NB4 (cell line): ENCODE measurements at places on chromosomes 2 and 18.
A peak's percentile ranks its signal among the peaks of the same experiment; 100 is the strongest.

- peak; percentile 62 for DNase-seq
Observed at GRCh38 chr18:9612215-9612830, 2.0 kb downstream of the PPP4R1 start.

- no peak for DNase-seq
Observed at GRCh38 chr2:189709501-189710221, 35.2 kb downstream of the ANKAR start.

DNA sequence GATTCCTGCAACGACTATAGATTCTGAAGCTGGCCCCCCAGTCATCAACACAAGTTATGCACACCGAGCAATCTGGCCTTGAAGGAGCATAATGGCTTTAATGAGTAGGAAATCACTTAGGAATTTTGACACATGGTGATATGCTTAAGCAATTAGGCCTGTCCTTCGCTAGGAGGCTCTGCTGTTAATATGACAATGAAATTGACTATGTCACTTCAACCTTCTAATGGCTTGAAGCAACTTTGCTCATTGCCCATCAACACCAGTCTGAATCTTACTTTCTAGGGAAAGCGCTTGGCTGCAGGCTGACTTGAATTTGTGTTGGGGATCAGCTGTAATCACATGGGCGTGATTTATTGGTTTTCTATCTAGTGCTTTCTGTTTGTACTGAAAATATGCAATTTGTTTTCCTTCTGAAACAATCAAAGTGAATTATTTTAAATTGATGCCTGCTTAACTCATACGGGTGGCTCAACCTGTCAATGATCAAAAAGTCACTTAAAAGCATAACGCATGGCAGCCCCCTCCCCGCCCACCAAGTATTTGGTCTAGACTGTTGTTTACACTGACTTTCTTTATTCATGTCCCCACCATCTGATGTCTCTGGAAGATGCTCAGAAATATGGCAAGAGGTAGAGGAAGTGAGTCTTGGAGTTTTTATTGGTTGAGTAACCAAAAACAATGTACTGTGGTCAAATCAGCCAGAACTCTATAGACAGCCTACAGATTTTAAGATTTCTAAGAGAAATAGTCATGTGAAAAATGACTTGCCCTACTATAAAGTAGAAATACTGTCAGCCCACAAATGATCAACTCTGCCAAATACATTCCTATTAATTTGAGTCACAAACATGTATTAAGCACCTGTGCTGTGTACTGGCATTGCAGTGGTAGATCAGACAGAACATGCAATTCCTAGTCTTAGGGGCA is 344.9 kb downstream of the RBM43 start:
- DNase-seq, result no peak

DNA sequence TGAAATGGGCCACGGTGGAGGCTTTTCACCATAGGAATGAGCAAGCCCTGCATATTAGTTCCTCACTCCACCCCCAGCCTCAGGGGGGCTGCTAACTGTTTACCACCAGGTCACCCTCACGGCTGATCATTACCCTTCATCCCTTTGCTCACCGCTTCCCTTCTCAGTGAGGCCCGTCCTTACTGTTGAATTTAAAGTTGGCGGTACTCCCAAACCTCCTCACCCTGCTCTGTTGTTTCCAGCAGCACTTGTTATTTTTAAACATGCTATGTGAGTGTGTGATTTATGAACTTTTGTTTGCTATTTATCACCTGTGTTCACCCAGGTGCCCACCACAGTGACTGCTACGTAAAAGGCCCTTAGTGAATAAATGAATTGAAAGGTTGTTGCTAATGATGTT is 243.6 kb downstream of the ZNF407 start:
- DNase-seq, result no peak

GRCh38 chr2:178227187-178227586 is 32.9 kb downstream of the OSBPL6 start:
- DNase-seq, result no peak

DNA sequence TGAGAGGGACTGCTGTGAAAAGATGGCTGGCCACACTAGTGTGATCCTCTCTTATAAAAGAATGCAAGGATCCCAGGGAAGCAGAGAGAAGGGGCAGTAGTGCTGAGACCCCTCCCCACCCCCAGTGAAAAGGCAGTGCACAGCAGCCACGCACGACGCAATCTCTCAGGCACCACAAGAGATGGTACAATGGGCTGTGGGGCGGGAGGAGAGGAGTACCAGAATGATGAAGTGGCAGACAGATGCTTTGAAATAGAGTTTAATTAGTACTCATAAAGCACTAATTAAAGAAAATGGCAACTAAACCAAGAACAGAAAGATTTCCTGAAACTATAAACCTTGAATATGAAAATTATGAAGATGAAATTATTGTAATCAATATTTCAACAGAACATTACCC is 29.0 kb downstream of the B4GALT6 start:
- no peak for DNase-seq

GRCh38 chr2:23659773-23660172 is 267.1 kb downstream of the ATAD2B start:
- DNase-seq, result no peak
